ENCODE measurements at places on chromosomes 5 and 9.

DNA sequence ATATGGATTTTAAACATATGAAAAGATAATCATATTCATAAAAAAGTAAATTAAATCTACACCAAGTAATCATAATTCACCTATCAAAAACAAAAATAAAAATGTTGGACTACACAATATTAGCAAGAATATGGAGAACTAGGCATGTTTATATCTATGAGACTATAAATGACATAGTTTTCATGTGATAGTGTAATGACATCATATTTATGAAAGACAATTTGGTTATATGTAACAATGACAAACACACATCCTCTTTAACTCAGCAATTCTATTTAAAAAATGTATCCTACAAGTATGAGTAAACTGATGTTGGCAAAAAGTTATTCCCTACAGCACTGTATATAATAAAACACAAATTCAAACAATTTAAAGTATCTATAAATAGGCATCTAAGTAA lies 312.3 kb downstream of the EDIL3 start:
- DNase-seq: no peak

DNA sequence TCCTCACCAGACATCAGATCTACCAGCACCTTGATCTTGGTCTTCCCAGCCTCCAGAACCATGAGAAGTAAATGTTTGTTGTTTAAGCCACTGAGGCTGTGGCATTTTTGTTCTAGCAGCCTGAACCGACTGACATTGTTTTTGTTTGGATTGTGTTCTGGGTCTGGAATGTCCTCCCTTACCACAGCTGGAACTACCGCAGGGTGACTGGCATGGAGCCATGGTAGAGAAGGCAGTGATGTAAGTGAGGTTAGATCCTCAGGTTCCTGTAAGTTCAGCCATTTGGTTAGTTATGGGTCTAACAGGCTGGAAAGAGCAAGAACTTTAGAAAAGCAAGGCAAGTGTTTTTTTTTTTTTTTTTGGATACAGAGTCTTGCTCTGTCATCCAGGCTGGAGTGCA lies 209.3 kb downstream of the DAB2IP start:
- DNase-seq: no peak

DNA sequence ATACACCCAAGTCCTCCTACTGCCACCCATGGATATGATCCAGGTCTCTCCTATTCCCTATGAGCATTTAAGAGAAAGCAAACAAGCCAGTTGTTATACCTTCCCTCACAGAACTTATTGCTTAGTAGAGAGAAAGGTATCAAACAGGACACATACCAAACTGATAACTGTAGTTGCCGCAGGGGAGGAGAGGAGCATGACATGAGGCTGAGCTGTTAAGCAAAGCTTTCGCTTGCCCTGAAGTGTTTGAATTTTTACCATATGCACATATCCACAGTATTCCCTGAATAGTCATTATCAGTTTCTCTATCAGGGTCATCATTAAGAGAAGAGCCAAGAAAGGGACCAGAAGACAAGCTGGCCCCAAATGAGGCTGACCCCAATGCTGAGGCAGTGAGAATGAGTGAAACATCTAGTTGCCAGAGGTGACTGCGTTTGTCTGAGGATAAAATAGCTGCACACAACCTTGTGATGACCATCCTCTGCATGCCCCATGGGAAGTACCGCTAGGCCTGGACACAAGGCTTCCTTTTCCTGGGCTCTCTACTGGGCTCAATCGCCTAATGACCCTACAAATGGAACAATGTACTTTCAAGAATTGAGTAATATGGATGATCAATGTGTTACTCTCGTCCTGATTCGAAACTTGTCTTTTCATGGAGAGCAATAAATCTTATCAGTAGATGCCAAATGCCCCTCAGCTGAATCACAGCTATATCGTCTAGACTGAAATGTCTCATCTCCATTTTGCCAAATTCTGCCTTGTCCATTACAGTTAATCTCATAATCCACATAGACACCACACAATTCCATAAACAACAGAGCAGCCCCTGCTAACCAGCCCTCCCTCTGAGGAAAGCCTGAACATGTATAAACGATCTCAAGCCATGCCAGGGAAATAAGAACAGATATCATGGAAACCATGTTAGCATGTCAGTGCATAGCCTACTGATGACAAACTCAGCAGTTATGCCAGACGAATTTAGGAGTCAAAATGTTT lies 4.3 kb upstream of the IFNK start:
- no peak for DNase-seq

DNA sequence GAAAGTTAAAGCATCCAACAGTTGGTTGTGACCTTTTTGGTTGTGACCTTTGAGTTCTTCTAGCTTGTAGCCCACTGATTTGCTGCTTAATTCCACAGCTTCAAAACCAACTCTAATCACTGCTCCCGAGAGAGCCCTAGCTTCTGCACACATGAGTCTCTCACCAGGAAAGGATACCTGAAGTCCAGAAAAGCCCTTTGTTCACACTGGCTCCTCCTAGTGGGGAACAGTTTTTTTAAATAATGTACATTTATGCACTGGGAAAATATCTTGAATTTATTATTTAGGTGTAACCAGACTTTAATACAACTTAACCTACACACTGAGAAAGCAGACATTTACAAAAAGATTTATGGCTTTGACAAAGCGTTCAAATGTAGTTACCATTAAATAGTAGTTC lies 120.2 kb upstream of the CCDC152 start:
- no peak for DNase-seq

DNA sequence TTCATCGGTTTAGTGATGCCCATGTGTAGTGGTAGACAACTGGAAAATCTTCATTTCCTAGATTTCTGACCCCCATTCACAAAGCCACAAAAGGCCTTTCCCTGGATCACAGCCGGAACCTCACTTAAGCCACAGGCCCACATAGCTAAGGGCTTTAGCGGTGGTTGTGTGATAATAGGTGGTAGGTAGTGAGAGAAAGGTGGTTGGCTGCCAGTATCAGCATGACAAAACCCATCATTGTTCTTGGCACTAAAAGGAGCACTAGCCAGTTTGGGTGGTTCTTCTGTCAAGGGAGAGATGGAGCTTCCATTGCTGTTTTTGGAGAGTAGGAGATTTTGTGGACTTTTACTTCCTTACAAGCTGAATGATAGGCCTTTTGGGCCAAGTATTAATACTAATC lies 9.7 kb upstream of the SLC36A2 start:
- DNase-seq: no peak

GRCh38 chr5:139966856-139967255 lies 76.2 kb downstream of the NRG2 start:
- no peak for DNase-seq

DNA sequence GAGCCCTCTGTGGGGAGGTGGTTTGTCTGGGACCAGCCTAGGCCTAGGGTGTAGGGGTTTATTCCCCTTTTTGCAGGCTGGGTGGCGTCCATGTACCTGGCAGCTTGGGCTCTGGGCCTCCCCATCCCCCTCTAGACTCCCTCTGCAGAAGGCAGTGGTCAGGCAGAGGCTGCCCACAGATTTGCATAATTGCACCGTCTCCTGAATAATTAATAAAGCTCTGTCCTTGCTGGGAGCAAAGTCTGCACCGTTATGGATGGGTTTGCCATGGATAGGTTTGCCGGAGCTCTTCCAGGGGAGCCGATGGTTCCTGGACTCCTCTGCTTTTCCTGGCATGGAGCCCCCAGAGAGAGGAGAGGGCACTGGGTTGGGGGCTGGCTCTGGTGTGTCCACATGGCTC lies 60.4 kb downstream of the DAB2IP start:
- DNase-seq: no peak

DNA sequence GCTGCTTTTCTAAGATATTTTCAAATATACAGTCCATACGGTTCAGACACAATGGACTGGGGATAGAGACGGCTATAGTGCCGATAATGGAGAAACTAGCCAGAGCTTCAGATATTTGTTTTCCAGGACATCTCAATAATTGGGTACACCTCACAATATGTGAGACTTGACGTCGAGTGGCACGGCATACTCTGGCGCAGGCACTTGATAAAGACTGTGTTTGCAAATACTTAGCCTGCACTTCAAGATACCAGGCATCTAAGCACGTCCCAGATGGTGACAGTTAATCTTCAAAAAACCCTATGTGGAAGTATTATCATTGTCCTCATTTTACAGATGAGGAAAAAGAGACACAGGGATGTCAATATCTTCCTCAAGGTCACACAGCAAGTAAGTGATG lies 48.5 kb downstream of the SEMA5A start:
- DNase-seq: no peak

GRCh38 chr9:137351781-137352501 lies 49.9 kb upstream of the NRARP start:
- DNase-seq: no peak

DNA sequence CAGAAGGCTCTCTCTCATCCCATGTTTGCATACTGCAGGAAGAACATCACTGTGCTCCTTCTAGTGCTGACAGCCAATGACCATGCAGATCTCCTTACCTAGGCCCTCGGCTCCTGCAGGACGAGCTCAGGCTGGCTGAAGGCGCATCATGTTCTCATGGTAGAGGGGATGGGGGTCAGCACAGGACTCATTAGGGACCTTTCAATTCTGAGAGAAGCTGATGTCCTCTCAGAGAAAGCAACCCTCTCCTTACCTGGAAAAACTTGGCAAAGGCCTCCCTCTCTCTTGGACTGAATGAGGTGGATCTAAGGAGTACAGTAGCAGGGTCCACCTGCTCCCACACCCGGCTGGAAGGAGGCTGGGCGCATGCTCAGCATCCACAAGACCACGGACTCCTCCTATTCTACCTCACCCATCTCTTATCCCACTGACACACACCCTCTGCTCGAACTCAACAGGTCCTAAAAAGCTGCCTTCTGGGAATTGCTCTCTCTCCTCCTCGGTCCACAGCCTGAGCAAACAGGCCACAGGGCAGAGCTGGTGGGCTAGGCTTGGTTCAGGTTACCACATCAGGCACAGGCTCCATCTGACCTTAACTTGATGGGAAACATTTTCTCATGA lies 2.9 kb downstream of the IPPK start:
- no peak for DNase-seq

GRCh38 chr9:130938652-130939404 lies at the start of gene FIBCD1:
TSS of gene FIBCD1 (minus strand) at chr9:130939247. CDS start at chr9:130938607, 640 bp downstream.
- DNase-seq: no peak

DNA sequence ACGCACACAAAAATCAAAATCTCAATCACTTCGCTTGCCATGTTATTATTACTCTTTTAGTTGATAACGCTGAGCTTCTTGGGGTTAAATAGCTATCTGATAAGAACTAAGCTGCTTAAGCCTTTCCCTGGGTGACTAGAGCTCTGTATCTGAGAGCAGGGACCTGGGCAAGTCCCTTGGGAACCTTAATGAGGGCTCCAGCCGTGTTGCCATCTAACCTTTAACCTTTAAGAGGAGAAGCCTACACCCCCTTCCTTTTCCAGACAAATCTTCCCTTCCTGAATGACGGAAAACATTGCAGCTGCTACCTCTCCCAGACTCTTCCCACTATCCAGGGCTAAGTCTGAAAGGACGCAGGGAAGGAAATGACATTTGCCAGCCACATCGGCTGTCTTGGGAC lies 216.5 kb upstream of the RAI14 start:
- DNase-seq: no peak

- no peak for DNase-seq
Observed at GRCh38 chr9:93613791-93614190, 37.4 kb downstream of the PHF2 start.

DNA sequence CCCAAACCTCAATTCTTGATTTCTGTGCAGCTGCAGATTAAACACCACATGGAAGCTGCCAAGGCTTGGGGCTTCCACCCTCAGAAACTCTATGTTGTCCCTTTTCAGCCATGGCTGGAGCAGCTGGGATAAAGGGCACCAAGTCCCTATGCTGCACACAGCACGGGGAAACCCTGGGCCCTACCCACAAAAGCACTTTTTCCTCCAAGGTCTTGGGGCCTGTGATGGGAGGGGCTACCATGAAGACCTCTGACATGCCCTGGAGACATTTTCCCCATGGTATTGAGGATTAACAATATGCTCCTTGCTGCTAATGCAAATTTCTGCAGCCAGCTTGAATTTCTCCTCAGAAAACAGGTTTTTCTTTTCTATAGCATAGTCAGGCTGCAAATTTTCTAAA lies 41.8 kb upstream of the CDH9 start:
- DNase-seq: no peak

GRCh38 chr5:138616508-138616907 lies 41.3 kb upstream of the HSPA9 start:
- DNase-seq: no peak

DNA sequence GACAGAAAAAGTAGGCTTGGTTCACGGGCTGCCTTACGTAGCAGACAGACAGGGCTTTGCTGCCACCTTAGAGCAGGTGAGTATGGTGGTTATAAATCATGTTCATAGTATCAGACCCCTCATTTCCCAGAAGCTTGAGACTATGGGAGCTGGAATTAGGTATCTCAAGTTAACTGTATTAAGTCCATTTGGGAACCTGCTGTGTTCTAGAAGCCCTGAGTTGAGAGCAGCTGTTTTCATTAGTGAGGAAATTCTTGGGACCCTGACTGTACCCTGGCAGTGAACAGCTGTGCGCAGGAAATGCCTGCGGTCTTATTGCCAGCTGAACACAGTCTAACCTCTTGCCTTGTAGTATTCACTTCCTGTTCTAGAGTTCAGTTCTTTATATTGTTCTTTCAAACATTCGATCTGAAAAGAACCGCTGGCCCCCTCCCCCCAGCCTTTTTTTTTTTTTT lies 29.8 kb downstream of the UGCG start:
- peak; percentile 86 for DNase-seq

- DNase-seq: no peak
Observed at GRCh38 chr5:173472164-173472563, 143.9 kb upstream of the STC2 start.

DNA sequence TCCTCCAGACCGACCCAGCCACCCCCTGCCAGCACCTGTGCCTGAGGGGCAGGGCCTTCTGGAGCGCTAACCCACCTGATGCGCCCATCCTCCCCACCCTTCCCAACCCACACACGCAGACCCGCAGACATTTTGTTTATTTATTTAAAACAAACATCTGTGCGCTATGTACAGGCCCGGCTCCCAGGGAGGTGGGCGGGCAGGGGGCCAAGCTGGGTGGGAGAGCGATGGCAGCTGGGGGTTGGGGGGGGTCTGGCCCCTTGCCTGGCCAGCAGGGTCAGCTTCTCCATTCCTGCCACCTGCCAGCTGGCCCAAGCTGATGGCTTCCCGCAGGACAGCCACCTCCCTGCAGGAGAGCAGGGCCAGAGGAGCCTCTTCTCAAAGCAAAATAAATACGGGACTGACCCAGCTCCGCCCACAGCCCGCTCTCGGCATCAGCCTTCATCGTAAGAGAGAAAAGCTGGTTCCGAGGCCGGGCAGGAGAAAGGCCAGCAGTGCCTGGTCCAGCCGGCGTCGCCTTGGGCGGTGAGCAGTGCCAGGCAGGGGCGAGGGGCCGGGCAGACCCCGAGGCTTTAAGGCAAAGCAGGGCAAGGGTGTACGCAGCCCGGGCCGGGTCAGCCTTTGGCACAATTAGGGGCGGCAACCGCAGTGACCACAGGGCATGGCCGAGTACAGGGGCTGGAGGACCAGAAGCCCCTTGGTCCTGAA lies 10.9 kb upstream of the CLIC3 start:
- DNase-seq: no peak

- no peak for DNase-seq
Observed at GRCh38 chr5:147565524-147565923, 55.7 kb upstream of the DPYSL3 start.
